ENCODE measurements at places on chromosomes 4 and X.
A peak's percentile ranks its signal among the peaks of the same experiment; 100 is the strongest.

DNA sequence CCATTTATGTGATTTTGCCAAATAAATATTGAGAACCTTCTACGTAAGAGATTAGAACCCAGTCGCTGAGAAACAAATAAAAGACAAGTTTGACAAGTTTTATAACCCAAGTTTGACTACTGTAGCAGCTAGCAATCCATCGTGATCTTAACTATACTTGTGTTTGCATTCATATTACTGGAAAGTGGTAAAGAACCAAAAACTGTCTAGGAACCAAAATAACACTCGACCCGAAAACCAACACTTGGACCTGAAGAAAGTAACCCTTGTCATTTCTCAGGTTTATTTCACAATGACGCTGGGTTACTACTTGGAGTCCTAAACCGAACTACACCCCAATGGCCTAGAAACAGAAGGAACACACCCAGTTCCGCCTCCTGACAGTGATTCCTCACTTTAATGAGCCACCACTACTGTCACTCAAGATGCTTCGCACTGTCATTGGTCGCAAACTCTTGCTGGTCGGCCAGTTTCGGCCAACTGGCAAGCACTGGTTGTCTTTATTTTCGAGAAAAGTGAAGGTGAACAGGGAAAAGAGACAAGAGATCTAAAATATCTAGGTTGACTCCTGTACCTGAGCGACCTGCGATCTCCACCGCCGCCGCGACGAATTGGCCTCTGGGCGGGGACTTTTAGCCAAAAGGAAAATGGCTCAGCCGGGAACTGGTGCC lies 496 bp downstream of the FBXO8 start:
- peak; percentile 66 for DNase-seq

DNA sequence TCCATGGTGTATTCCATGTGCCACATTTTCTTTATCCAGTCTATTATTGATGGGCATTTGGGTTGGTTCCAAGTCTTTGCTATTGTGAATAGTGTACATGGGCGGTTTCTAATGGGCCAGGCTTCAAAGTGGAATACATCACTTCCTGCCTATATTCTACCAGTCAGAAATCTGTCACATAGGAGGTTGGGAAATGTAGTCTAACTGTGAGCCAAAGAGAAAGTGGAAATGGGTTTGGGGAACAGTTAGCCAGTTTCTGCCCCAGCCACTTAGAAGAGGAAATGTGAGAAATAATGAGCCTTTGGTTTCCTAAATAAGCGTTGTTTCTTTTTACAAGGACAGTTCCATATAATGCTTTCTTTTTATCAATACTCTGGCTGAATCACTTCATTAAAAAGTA lies 85.1 kb upstream of the AP1S2 start:
- DNase-seq, result no peak

DNA sequence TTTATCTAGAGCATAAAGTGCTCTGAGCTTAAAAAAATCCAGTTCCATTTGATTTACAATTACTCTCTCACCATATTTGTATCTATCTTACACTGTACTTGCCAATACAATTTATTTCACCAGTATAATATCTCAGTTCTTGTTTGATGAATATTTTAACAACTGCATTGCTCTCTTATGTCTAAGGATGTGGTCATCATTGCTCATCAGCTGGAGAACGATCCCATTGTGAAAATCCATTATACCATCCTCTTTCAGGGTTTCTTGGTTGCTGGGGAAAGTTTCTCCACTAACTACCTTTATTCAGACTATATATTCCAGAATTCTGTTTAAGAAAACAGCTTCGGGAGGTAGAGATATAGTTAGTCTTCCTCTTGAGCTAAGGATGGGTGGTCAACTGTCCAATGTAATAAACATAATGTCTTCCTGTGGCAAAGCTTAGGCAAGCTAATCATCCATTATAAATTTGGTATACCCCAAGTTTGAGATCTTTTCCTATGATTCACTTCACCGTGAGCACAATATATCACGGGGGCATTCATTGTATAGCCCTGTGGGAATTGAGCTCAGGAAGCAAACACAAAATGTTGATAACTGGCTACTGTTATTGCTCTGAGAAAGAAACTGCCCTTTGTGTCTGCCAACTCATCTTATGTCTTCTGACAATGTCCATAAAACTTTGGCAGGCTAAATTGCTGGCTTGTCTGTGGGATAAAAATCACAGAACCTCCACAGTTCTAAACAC lies 2361.9 kb downstream of the ARAP2 start:
- no peak for DNase-seq

DNA sequence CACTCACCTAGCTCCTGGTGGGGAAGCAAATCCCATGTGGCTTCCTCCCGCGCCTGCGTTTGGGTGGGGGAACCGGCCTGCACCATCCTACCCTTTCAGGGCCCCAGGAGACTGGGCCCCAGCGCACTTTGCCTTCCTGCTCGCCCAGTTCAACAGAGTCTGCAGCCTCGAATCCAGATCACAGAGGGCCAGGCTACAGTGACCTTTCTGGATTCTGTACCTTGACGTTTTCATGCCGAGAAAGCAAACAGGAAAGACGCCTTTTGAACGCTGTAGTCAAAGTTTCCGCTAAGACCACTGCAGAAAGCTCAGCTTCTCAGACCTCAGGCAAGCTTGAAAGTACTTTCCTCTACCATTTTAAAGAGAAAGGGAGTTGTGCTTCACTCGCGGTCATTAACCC lies 7.4 kb upstream of the BEND2 start:
- DNase-seq, result no peak

DNA sequence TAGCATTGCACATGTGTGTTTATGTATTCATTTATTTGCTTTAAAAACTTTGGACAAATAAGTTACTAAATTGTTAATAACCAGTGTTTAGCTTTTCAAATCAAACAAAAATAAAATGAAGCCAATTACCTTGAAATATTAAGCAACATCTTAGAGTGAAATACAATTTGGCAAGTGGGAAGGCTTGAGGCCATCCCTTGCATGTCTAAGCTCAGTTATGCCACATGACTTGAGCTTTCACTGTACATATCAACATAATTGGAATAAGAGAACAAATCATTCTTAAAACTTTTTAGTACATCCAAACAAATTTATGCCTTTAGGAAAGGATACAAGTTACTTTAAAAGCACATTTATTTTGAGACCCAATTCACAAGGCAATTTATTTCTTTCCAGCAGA lies 640.6 kb downstream of the SPRY1 start:
- no peak for DNase-seq

GRCh38 chrX:69362856-69363255 lies 141.3 kb upstream of the NALF2 start:
- no peak for DNase-seq

DNA sequence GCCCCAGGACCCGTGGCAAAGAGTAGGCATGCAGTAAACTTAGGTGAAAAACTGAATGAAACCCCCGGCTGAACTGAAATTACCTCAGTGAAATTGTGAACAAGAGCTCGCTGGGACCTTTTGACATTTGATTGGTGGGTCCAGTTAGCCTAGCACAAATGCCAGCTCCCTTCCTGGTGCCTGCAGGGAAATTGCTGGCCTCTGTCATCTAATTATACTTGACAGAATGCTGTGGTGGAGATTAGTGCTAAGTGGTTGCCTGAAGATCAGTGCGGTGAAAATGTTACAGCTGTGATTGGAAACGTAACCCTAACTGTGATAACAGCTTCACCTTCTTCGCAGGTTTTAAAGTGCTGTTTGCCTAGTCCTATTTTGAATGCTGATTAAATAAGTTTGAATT lies 43.0 kb downstream of the ADD1 start:
- DNase-seq, result no peak

GRCh38 chr4:161359491-161359890 lies 804.3 kb downstream of the FSTL5 start:
- DNase-seq, result no peak

All from activated CD8-positive, alpha-beta memory T cell treated with anti-CD3 and anti-CD28 coated beads for 4 hours (primary cell).